Activated CD4-positive, CD25-positive, alpha-beta regulatory T cell treated with anti-CD3 and anti-CD28 coated beads, Interleukin-2, amount 50 U/mL, for 16 hours (primary cell): ENCODE measurements at places on chromosomes 4 and X.
A peak's percentile ranks its signal among the peaks of the same experiment; 100 is the strongest.

DNA sequence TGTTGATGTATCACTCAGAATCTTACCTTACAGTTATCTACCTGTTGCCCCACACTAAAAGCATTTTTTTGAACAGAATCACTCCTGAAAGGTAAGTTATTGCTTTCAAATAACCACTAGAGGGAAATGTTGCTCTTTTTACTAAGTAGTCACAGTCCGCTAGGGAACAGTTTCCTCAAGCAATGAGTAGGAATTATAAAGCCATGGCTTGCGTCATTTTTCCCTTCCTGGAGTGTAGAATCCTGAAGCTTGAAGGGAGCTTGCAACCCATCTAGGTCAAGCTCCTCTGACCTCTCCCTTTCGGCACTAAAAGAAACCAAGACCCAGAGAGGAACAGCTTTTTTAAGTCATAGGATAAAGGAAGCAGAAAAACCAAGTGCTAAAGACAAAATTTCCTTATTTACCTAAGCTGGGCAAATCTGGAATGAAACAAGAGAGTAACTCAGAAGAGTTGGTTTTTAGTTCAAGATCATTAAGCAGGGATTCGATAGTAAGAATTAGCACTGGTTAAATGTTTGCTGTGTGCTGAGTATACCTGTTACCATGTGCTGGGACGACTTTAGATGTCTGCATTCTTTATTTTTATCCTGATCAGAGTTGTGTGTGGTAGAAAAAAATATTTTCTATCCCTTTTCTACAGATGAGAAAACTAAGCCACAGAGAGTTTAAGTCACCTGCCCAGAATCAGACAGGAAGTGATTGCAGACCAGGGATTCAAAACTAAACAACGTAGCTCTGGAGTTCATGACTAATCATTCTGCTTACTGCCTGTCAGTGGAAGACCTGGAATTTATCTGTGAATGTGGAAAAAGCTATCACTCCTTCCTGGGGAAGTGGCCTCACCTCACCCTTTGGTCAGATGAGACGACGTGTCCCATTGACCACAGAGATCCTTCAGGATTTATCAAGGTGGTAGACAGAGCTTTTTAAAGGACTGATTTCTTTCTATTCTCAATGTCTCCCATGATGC, 631.5 kb downstream of the RAB28 start:
- no peak for DNase-seq

GRCh38 chr4:13844740-13845139, 217.2 kb upstream of the BOD1L1 start:
- DNase-seq = no peak

GRCh38 chr4:77662396-77662795, 56.8 kb downstream of the CXCL13 start:
- no peak for DNase-seq

GRCh38 chr4:185068837-185069236, 50.5 kb downstream of the HELT start:
- no peak for DNase-seq

- peak; percentile 34 for DNase-seq
These were observed 3.5 kb downstream of the AP1AR start for GRCh38 chr4:112234952-112235609.

DNA sequence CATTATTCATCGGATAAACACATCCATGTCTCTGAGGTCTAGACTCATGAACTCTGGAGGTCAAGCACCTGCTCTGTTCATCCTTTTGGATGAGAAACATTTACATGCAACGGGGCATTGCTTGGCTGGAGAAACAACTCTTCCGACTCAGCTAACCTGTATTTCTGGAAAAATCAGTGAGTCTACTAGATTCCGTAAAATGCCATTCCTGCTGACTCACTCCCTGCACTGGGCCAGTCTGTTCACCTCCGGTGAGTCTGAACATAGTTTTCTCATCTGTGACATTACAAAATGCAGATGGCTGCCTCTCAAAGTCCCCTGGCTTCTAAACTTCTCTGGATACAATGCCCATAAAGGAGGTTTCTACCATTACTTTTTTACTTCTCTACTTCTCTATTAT, 185.7 kb upstream of the HS3ST1 start:
- DNase-seq = no peak

GRCh38 chrX:134732676-134733075, 74.4 kb upstream of the PLAC1 start:
- DNase-seq = no peak

DNA sequence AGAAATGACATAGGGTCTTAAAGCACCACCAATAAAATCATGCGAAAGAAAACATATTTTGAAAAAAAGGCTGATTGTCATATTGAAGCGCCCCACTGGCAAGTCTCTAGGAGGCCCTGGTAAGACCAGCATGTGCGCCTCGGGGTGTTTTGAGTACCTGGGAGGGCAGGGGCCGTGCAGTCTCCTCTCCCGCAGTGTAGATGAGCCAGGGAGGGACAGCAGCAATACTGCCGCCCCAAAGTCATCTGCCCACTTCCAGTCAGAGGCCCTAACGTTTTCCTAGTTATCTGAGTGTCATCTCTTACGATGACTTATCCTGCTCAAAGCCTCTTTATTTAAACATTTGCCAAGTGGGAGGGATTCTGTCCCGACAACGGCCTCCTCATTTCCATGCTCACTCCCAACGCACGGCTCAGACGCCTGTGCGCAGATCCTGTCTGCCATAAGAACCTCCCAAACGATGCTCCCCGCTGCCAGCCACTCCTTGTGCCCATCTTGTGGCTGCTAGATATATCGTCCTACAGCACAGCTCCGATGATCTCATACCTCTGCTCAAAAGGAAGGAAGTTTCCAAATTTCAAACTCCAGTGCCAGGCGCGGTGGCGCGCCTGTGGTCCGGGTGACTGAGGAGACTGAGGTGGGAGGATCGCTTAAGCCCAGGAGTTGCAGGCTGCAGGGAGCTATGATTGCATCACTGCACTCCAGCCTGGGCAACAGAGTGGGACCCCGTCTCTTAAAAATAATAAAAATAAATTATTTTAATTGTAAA, 17.2 kb upstream of the SCRG1 start:
- DNase-seq = no peak

DNA sequence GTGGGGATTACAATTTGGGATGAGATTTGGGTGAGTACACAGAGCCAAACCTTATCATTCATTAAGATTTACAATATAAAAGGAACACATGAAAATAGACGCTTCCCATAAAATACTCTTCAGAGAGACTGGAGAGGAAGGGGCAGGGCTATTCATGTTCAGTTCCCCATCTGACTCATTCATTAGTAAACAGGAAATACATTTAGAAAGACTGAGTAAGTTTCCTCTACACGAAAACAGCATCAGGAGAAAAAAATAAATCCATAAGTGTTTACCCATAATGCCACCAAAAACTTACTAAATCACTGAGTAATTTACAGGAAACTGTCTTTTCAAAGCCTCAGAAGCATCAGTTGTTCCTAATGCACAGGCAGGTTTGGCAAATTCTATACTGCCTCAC, 255.4 kb upstream of the CXorf51A start:
- no peak for DNase-seq

DNA sequence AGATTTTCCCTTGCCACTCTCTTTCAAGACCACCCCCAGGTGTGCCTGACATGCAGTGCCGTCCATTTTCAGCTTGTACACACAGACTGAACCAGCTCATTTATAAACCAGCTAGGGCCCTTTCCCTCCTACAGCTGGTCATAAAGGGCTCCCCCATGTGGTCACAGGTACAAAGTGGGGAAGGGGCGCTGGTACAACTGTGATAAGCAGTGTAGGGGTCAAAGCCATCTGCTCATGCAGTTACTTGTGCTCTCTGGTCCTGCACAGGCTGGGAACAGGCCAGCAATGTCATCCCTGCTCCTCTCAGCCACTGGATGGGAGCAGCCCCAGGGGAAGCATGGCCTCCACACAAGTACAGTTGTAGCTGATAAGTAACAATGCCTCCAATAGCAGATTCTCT, 20.6 kb downstream of the GABRQ start:
- no peak for DNase-seq

DNA sequence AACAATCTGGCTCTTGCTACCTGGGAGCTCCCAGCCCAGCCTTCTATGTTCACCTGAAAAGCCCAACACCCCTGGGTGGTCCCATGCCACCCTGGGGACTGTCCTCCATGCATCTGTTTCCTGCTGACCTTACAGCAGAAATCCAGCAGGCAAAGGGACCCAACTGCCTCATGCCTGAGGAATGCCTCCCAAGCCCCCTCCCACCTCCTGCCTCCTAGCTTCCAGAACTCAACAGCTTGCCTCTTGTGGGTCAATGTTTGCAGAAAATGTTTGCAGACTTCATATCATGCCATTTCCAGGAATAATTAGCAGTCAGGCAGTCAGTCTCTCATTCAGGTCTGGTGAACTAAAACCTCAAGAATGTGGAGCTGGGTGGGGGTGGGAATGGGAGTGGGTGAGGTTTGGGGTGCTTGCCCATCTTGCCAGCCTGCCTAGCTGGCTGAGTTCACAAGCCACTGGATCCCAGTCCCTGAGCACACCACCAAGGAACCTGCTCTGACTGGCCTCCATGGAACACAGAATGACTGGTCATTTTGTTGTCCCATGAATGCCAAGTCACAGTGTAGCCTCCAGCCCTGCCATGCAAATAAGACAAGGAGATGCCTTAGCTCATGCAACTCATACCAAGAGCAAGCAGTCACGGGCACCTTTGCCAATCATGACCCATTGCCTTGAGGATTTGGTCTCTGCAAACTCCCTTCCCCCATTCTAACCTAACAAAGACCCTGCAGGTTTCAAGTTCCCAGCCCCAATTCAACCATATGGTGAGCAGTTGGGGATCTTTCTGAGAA, 12.1 kb upstream of the PLAC1 start:
- no peak for DNase-seq

DNA sequence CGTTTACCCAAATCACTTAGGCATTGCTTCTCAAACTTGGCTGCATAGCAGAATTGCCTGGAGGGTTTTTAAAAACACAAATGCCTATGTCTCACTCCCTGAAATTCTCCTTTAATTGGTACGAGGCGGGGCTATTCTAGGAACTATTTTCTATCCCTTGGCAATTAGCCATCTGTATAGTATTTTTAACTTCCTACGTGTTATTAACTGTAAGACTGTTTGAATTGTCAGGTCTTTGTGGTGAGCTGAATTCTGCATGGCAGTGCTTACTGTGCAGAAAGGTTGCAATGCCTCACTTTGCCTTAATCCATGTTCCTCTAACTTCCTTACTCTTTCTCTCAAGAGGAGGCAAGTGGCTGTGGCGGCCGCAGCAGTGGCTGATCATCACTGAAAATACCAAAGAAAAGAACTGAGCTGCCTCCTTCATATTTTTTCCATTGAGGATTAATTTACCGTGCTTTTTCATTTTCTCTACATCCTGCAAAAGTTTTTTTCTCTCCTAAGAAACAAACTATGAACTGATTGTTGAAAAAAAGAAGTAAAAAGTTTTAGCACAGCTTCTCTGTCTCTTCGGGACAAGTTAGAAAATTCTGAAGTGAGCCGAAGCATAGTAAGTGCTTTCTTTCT, at the start of gene SHROOM3:
TSS of gene SHROOM3 (plus strand) at position 329 of the 627 bp plus-strand sequence. CDS start 824 bp downstream, outside the sequence.
- DNase-seq = no peak

DNA sequence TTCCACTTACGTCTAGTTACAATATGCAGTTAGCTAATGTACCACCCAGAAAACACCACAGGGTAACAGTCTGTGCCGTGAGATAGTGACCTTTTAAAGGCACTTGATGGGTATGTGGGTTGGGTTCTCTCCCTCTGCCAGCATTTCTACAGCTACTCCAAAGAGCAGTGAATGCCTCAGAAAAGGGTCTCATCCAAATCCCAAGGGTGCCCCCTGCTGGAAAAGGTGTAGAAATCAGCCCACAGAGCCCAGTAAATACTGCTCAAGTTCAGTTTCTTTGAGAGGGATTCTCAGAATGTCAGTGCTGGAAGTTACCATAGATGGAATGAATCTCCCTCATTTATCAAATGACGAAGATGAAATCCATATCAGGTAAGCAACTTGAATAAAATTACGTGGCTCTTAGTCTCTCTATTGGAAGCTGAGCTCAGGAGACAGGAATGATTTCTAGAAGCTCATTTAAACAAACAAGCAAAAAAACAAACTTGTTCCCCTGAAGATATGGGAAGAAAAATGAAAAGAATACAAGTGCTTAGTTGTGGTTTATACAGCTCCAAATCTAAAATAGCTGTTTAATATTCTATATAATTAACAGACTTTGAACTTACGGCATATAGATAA, 9.5 kb downstream of the RNF175 start:
- DNase-seq = peak; percentile 35

DNA sequence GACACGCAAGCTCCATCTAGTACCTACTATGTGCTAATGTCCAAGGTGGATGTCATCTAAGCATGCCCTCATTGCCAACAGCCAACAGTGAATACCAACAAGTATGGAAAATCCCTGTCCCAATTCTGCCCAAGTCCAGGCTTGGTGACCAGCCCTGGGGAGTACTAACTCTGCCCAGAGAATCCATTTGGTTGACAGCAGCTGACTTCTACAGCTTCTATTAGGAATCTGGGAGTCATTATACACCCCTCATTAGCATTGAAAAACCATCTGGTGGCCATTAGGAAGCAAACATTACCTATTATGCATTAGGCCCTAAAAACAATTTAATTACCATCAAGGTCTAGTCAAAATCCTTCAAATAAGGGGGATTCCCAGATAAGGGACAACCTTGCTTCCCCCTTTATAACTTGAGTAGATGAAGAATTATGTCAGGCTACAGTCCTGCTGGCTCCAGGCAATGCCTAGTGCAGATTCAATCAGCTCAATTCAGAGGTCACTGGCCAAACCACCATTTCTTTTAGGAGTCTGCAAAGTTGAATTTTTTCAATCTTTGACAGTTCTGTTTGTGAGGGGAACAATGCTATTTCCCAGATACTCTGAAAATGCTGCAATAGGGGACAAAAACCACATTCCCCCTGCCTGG, 228.0 kb upstream of the LDB2 start:
- no peak for DNase-seq

DNA sequence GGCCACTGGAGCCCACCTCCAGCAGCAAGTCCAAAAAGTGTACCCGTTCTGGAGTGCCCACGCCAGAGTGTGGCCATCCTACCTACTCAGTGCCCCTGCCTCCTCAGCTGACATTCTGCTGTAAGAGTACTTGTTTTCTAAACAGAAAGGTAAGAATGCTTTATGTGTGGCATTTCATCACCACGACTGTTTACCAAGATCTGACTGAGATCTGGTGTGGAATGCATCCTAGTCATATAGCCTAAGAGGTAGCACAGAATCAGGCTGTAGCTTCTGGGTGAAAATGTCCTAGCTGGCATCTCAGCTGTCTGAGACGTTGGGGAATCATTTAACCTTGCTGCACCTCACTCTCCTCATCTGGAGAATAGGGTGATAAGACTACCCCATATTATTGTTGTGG, 638.7 kb upstream of the TENM3 start:
- no peak for DNase-seq

GRCh38 chr4:60656171-60656570, 544.0 kb upstream of the ADGRL3 start:
- no peak for DNase-seq

GRCh38 chr4:52576326-52576725, 82.8 kb downstream of the USP46 start:
- no peak for DNase-seq
